ENCODE measurements at places on chromosomes 11 and 22. TPM values are rescaled to one million over a fixed set of nuclear protein-coding genes. Genes with fewer than 3 reads are reported as not detected.

- no peak for DNase-seq
Observed at GRCh38 chr11:5300251-5300650, 1.5 kb downstream of the OR51B4 start.

The BIRC3 gene
- polyA plus RNA-seq = 1.7 TPM

- no peak for DNase-seq
Observed at GRCh38 chr22:35363566-35364086, 17.3 kb upstream of the HMOX1 start.

The ARL14EP gene
- 53.5 TPM for polyA plus RNA-seq

The OR8B8 gene
- polyA plus RNA-seq = not detected

GRCh38 chr11:130737041-130737830 is 179.0 kb downstream of the SNX19 start:
- DNase-seq = no peak

GRCh38 chr11:1457326-1457680 is 29.3 kb downstream of the MOB2 start:
- DNase-seq = no peak

- DNase-seq = no peak
Observed at GRCh38 chr22:32444068-32444467, 20.2 kb downstream of the BPIFC start.

The ADORA2A gene
- 10.3 TPM for polyA plus RNA-seq

DNA sequence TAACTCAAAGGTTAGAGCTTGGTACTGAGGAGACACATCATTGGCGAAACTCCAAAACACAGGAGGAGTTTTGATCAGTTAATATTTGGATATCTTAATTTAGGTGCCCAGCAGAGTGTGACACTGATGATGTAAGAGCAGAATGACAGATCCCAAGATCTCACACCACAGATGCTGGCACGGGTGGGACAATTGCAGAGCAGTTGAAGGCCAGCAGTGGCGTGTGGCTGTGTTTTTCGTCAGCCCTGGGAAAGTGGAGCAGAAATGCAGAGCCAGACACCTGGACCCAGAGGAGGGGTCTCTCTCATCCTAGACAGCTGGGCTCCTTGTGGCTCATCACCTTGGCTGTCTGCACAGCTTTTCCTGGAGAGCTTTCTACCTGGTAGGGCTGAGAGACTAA is 59.7 kb upstream of the CTTN start:
- no peak for DNase-seq

The OR52I2 gene
- polyA plus RNA-seq = 0.03 TPM

DNA sequence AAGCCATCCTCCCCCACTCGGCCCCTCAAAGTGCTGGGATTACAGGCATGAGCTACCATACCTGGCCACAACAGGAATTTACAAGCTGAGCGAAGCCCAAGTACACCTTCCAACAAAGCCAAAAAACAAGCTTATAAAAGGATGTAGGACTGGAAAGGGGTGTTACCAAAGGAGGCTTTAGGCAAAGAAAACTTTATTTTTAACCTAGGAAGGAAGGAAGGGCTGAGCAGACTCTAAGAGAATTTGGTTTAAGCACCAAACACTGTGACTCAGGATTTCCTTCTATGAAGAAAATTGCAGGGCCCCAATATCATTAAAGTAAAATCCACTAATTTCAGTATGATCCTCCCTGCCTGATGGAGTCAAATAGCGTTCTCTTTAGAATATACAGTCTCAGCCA is 12.1 kb downstream of the DENND5A start:
- no peak for DNase-seq

DNA sequence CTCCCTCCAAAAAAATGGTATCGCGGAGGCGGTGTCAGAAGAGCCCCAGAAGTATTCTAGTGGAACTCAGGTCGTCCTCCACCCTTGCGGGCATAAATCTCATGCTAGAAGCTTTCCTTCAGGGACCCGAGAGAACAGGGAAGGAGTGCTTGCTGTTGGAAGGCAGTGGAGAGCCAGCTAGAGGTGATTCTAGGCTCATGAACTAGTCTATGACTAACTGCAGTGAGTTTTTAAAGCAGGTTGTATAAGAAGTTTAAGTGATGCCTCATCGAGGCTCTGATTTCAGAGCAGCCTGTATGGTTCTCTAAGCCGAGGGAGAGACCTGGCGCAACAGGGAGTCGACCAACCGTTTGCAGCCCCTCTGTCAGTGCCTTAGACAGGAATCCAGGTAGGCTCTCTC is 85.7 kb downstream of the TBC1D22A start:
- no peak for DNase-seq

DNA sequence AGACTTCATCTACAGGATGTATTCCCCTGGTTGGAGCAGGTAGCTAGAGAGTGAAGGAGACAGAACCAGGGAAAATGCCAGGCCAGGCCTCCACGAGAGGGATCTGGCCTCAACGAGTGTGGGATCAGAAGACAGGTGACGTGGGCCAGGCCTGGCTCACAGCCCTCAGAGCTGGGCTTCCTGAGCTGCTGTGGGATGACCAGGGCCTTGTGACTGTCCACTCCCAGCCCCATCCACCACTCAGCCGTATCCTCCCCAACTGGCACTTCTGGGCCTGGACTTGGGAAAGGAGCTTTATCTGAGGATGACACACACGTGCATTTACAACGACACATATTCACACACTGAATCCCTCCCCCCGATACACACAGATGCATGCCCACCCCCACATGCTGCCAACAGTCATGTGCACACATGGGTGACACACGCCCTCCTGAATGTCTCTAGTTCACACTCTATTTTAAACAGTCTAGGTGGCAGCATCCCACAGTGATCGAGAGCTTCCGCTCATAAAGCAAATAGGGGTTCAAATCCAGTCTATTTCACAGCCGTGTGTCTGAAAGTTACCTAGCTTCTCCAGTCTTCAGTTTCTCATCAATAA is 93.1 kb downstream of the TP53I11 start:
- DNase-seq = no peak

The NAALADL1 gene
- 13.5 TPM for polyA plus RNA-seq

The PKP3 gene
- 6.7 TPM for polyA plus RNA-seq

GRCh38 chr11:34626393-34626792 is 5.5 kb downstream of the EHF start:
- DNase-seq = no peak

The WNT11 gene
- polyA plus RNA-seq = 18.2 TPM

DNA sequence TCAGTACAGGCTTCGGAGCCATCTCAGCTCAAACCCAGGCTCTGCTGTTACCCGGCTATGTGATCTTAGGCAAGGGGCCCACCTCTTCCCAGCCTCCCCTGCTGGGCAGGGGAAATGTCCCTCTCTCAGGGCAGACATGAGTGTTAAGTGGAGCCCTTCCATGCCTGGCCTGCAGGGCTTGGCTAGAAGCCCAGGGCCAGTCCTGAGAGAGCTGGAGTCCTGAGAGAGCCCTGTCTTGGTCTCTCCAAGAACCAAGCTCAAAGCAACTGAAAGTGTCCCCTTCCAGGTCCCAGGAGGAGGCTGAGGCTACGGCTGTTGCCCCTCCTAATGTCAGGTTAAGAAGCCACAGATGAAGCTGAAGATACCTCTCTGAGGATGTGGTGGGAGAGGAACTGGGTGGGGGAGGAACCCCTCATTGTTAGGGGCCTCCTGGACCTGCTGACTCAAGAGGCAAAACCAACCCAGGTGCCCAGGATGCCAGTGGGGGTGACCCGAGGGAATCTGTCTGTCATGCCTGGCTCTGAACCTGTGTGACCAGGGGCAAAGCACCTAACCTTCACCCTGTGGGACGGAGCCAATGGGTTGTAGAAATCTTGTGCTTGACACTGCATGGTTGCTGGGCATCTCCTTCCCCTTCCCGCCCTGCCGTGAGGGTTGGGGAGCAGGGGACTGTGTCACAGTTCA is 4.2 kb downstream of the ZP1 start:
- no peak for DNase-seq
